Activated T-helper 1 cell treated with anti-CD3 and anti-CD28 coated beads, Interleukin-12 subunit alpha, Interleukin-12 subunit beta, Interleukin-2, Interleukin-4 antibody, amounts not matched to agents 30 ng/mL and 10 ng/mL and 1 ng/mL, durations not matched to agents 14 hours and 24 hours and 36 hours (primary cell): ENCODE measurements at places on chromosomes 11 and 22. TPM values are rescaled to one million over a fixed set of nuclear protein-coding genes. Genes with fewer than 3 reads are reported as not detected.

NAALAD2 gene
- not detected in 2 replicates for total RNA-seq

CST6 gene
- total RNA-seq: 1.7 and 2.0 TPM in 2 replicates

MMP10 gene
- total RNA-seq: not detected in 2 replicates

SC5D gene
- 21.9 and 26.3 TPM in 2 replicates for total RNA-seq

SLC37A2 gene
- 0.13 and 0.17 TPM in 2 replicates for total RNA-seq

SYT13 gene
- total RNA-seq: not detected in 2 replicates

BLID gene
- not detected in 2 replicates for total RNA-seq

TMEM45B gene
- 0.24 and 0.26 TPM in 2 replicates for total RNA-seq

- H3K4me3 ChIP-seq: no peak overlapping the region
- no peak overlapping the region for H3K27ac ChIP-seq
Observed at GRCh38 chr11:35387111-35387982, 32.0 kb downstream of the SLC1A2 start.

- H3K27me3 ChIP-seq: no peaks in the 10 kb centered on the region
- peaks cover 61% of the 10 kb centered on the region for H3K4me1 ChIP-seq
- H3K27ac ChIP-seq: peak overlapping the region; percentile 91
- peak overlapping the region; percentile 85 for H3K4me3 ChIP-seq
- no peak for DNase-seq
- peaks cover 50% of the 10 kb centered on the region for H3K36me3 ChIP-seq
Observed at GRCh38 chr11:57325735-57326048, 940 bp upstream of the TNKS1BP1 start.

DNA sequence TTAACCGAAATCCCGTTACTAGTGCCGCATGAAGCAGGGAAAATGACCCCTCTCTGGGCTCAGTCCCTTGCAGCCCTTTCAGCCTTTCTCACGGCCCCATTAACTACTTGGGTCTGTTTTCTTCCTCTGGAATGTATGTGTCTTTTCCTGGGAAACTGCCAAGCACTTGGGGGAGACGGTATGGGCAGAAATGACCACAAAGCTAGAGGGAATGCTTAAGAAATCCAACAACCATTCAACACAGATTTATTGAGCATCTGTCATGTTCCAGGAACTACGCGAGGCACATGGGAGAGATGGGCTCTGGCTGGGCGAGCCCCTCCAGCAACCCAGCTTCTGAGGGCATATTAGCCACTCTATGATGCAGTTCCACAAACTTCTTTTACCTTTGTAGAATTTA lies 462.6 kb downstream of the BUD13 start:
- no peak overlapping the region for H3K4me3 ChIP-seq
- peaks cover 1% of the 10 kb centered on the region for H3K27me3 ChIP-seq
- no peaks in the 10 kb centered on the region for H3K4me1 ChIP-seq
- no peaks in the 10 kb centered on the region for H3K36me3 ChIP-seq
- no peak for DNase-seq
- no peak overlapping the region for H3K27ac ChIP-seq

DNA sequence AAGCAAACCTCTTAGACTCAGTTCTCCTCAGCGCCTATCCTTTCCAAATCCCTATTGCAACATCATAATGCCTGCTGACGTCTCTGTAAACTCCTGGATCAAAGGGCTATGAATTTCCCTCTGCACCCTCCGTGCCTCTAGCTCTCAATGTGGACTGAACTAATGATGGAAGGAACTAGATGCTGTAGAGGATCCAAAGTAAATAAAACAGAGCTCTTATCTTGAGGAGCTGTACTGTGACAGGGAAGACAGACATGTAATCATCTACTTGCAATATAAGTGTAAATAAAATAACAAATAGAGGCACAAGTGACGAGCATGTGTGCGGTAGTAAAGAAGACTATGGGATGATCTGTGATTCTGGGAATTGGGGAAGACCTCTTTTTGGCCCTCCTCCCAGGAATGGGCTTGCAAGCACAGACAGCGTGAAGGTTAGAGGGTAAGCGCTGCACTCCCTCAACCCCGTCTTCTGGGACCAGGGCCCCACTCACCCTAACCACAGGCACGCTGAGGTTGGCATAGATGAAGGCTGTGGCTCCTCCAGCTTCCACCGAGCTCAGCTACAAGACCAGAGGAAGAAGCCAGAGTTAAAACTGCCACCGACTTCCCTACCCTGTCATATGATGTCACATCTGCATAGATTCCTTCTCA lies 42.2 kb downstream of the P4HA3 start:
- no peak for DNase-seq
- H3K4me1 ChIP-seq: no peaks in the 10 kb centered on the region
- peaks cover 9% of the 10 kb centered on the region for H3K27me3 ChIP-seq
- no peaks in the 10 kb centered on the region for H3K36me3 ChIP-seq
- H3K27ac ChIP-seq: no peak overlapping the region

DNA sequence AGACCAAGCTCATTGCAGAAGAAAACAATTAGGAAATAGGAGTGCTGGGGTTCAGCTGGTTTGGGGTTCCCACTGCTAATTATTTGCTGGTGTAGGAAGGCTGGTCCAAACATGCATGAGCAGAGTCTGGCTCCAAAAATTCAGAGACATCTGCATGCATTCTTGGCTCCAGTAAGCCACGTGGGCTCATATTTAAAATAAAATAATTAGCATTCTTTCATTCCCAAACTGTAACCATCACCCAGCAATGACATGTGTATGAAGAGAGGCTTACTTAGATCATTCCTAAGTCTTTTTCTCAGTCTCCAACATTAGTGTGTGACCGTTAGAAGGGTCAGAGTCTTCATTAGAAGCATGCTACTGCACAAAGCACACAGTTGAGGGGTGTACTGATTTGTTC lies 58.4 kb downstream of the EFCAB6 start:
- no peaks in the 10 kb centered on the region for H3K4me1 ChIP-seq
- H3K36me3 ChIP-seq: no peaks in the 10 kb centered on the region
- peaks cover 6% of the 10 kb centered on the region for H3K27me3 ChIP-seq
- H3K4me3 ChIP-seq: no peak overlapping the region
- no peak overlapping the region for H3K27ac ChIP-seq
- DNase-seq: no peak

GRCh38 chr11:19511413-19512183 lies 201.0 kb upstream of the NAV2 start:
- no peaks in the 10 kb centered on the region for H3K4me1 ChIP-seq
- no peak for DNase-seq
- peaks cover 25% of the 10 kb centered on the region for H3K27me3 ChIP-seq
- H3K36me3 ChIP-seq: no peaks in the 10 kb centered on the region

DNA sequence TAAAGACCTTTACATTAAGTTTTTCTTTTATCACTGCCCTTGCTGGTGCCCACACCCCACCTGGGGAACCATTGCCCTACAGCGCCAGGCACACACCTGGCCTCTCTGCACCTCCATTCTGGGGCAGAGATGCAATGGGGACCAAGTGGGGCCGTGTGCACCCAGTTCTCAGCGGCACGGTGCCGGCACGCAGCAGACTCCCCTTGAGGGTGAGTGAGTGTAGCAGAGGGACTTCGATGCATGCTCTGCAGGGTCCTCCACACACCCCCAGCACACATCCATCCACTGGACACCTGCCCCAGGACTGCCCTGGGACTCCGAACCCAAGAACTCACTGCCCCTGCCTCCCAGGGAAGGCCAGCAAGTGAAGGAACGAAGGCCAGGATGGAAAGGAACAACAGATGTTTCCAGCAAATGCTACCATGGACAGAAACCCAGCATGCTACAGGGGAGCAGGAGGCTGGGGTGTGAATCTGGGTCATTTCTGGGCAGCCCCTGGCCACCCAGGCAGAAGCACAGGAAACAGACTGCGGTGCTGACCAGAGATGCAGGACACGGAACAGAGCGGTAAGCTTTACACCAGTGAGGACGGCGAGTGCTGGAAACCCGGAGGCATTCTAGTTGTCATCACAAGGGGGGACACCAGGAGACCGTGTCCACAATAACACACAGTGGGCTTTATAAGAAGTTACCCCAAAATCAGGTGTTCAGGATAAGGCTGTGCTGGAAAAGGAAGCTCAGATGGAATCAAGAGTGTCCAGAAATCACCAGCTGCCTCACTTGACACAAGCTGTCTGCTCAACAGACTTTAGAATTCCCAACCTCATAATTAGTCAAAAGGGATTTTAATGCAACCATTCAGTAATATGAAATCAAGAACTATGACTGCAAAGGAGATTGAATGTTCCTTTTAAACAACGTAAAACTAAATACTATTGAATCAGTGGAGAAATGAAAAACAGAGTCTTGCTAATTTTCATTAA lies 32.7 kb upstream of the MOB2 start:
- H3K36me3 ChIP-seq: no peaks in the 10 kb centered on the region
- DNase-seq: no peak
- no peaks in the 10 kb centered on the region for H3K27me3 ChIP-seq
- peaks cover 6% of the 10 kb centered on the region for H3K4me1 ChIP-seq

DNA sequence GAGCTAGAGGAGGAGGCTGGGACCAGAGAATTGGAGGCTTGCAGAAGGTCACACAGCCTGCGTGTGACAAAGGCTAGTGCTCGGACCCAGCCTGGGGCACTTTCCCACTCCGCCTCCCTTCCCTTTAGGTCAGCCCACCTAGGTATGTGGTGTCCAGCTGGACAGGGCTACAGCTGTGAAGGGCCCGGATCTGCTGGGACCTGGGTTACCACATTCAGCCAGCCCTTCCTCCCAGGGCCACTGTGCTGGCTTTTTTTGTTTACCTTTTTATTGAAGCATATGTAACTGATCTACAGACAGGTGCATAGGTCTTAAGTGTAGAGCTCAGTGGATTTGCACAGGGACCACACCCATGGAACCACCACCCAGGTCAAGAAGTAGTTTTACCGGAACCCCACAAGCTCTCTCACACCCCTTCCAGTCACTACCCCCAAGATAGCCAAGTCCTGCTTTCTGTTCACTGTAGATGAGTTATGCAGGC lies 8.7 kb downstream of the CAPN5 start:
- H3K36me3 ChIP-seq: no peaks in the 10 kb centered on the region
- peaks cover 20% of the 10 kb centered on the region for H3K4me1 ChIP-seq
